ENCODE measurements at places on chromosomes 11 and 22. TPM values are rescaled to one million over a fixed set of nuclear protein-coding genes. Genes with fewer than 3 reads are reported as not detected.

The SLC25A45 gene
- 3.7 TPM for polyA plus RNA-seq

The LRRN4CL gene
- polyA plus RNA-seq, result 1.8 TPM

The TRPM5 gene
- not detected for polyA plus RNA-seq

The HORMAD2 gene
- polyA plus RNA-seq, result not detected

The ZP1 gene
- 0.30 TPM for polyA plus RNA-seq

The MB gene
- 9,385 TPM for polyA plus RNA-seq

Data from psoas muscle (tissue), 8 donors.